ENCODE measurements at places on chromosomes 16 and 17.

- DNase-seq: peak; percentile 89
Observed at GRCh38 chr17:4948931-4949320, 596 bp upstream of the PFN1 start.

DNA sequence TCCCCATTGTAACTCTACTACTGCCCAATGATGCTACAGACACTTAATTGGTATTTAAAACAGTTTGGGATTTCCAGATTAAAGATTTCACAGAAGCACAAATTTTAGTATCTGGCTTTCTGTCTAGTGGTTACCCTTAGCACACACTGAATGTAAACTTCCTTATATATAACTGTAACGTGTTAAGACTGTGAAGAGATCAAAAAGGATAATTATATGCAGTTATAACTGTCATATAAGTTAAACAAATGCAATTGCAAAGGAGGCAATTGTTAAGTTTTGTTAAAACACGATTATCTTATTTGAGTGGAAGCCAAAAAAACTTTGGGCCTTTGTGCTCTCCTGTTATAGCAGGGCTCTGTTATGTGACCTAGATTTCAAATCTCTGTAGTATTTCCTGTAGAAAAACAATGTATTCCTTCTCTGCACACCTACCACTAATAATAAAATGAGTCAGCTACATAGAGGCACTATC lies 147.9 kb downstream of the STXBP4 start:
- DNase-seq: no peak

GRCh38 chr17:5468075-5468473 lies 708 bp downstream of the DHX33 start:
- DNase-seq: peak; percentile 23

DNA sequence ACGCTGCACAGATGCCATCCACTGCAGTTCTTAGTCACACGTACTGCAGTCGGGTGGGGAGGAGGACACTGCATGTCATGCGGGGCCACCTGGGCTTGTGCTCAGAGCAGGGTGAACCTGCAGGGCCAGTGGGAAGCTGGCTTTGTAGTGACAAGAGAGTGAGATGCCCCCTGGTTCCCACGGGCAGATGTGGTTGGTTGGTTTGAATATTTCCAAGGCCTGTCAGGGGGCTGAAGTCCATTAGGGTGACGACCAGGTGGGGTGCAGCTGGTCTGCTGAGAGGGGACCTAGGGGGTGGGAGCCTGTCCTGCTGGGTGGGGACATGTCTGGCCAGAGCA lies 14.3 kb downstream of the ZNF213 start:
- no peak for DNase-seq

DNA sequence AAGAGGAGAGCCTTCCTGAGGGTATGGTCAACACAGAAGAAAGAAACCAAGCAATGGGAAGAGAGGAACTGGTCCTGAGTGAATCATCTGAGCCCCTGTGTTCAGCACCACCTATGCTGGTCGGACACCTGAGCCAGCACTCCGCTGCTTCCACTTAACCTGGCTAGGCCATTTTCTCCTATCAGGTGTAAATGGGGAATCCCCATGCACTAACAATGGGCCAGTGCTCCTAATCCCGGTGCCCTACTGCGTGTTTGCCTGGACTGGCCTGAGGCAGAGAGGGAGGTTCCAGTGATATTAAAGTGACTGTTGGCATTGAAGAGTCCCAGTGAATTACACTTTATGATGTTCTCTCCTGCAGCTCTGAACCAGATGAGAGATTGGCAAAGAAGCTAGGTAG lies 34.4 kb upstream of the XYLT2 start:
- DNase-seq: no peak

DNA sequence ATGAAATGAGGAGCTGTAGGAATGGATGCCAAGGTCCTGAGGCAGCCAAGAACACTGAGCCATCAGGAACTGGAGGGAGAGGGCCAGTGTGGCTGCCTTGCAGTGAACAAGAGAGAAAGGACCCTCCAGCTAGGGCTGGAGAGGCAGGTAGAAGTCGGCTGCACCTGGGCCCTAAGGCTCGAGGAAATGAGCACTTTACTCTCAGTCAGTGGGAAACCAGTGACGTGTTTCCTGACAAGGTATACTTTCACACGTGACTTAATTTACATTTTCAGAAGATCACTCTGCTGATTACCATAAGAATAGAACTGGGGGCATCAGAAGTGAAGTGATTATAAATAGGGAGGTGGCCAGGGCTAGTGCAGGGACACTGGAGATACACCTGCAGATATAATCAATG lies 115.2 kb downstream of the C17orf67 start:
- DNase-seq: no peak

DNA sequence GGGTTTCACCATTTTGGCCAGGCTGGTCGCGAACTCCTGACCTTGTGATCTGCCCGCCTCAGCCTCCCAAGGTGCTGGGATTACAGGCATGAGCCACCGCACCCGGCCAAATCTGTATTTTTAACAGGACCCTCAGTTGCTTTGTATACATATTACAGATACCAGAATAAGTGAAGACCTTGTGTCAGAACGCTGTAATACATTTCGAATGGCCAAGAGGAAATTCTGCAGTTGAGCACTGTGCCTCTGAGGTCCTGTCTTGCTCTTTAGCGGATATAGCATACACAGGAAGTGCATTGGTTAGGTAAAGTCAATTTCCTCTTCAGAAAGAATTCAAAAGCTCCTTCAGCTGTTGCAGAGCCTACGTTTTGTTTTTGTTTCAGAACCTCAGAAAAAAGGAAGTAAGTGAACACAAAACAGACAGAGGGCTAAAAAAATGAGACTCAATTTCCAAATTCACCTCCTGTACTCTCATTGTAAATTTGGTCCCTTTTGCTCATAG lies 15.7 kb downstream of the CRLF3 start:
- DNase-seq: no peak

- DNase-seq: no peak
Observed at GRCh38 chr17:57984261-57984890, 3.7 kb downstream of the VEZF1 start.

- peak; percentile 52 for DNase-seq
Observed at GRCh38 chr17:27494192-27495091, 38.2 kb downstream of the KSR1 start.

GRCh38 chr17:63275318-63275970 lies 170.7 kb downstream of the CYB561 start:
- peak; percentile 96 for DNase-seq

DNA sequence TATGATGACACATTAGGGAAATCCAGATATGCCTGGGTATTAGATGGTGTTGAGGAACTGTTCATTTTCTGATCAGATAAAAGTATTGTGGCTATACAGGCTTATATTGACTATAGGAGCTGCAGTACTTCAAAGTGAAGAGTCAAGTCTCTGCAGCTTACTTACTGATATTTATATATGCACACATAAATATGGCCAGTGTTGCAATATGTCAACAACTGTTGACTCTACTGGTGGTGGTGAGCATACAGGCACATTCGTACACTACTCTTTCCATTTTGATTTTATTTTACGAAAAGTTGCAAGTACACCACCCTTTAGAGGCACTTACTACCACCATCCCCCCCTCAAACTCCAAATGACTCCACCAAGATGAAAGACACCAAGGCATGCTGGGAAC lies 2.5 kb downstream of the CIAO2B start:
- DNase-seq: no peak

GRCh38 chr17:71919186-71919585 lies 201.6 kb upstream of the SOX9 start:
- DNase-seq: no peak

DNA sequence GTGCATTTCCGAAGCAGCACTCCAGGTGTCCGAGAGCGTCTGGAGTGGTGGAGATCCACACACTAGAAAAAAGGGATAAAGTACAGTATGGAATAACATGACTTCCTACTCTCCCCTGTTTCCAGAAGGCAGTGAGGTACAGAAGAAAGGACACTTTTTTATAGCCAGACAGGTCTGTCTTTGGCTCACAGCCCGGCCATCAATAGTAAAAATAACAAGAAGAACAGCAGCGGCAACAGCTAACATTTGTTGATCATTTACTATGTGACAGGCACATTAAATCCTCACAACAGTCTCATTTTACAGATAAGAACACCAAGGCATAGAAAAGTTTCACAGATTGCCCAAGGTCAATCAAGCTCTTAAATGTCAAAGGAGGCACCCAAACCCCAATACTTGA lies 16.2 kb downstream of the DYNLRB2 start:
- no peak for DNase-seq

DNA sequence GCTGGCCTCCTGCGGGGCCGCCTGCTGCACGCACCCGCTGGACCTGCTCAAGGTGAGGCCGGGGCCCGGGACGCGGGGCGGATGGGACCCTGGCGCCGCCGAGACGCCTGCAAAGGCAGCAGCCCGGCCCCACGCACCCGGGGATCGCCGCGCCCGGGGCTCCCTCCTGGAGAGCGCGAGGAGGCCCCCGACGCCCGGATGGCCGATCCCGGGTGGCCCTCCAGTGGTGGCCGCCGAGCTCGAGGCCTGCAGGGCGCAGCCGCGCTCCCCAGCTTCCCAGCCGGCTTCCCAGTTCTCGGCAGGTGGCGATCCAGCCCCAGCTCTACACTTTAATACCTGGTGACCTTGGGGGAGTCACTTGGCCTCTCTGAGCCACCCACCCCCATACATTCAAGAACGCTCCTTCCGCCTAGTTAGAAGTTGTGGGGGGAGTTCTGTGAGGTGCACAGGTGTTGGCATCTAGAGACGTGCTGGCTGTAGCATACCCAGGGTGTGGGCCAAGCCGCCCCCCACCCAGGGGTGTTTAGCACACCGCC lies 452 bp downstream of the SLC25A10 start:
- DNase-seq: peak; percentile 63

DNA sequence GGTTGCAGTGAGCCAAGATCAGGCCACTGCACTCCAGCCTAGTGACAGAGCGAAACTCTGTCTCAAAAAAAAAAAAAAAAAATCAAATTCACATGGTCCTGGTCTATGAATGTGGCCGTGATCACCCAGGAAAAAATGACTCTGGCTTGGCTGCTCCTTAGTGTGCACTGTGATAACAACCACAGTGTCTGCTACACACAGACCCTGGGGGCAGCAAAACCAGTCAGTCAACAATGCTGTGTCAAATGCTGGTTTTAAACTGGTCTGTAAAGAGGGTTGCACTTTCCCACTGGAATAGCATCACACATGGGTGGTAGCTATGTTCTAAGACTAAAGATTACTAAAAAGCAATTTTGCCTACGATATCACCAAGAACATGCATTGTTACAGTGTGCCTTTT lies 71.0 kb downstream of the ARHGAP17 start:
- DNase-seq: no peak

GRCh38 chr16:23107936-23108335 lies 41.3 kb downstream of the USP31 start:
- no peak for DNase-seq

DNA sequence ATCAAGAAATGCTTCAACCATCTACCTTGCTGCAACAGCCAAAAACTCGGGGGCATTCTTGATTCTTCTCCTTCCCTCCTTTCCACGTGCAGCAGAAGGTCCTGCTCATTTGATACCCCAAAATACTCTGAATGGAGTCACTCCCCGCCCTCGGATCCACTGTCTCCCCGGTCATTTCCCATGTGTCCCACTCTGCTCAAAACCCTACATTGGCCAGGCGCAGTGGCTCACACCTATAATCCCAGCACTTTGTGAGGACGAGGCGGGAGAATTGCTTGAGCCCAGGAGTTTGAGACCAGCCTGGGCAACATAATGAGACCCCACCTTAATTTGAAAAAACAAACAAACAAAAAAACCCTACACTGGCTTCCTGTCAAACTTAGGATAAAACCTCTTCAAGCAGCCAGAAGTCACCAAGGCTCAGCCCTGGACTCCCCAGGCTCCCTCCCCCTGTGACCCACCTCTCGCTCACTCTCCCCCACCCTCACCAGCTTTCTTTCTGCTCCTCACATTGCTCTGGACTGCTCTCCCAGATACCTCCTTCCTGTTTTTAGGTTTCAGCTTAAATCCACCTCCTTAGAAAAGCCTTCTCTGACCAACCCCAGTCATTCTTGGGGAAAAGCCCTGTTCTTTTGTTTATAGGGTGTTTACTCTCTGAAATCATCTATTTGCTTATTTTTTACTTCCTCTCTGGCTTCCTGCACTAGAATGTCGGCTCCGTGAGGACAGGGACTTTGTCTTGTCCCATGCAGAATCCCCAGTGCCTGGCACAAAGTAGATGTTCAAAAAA lies 2.8 kb downstream of the SLC13A2 start:
- no peak for DNase-seq

DNA sequence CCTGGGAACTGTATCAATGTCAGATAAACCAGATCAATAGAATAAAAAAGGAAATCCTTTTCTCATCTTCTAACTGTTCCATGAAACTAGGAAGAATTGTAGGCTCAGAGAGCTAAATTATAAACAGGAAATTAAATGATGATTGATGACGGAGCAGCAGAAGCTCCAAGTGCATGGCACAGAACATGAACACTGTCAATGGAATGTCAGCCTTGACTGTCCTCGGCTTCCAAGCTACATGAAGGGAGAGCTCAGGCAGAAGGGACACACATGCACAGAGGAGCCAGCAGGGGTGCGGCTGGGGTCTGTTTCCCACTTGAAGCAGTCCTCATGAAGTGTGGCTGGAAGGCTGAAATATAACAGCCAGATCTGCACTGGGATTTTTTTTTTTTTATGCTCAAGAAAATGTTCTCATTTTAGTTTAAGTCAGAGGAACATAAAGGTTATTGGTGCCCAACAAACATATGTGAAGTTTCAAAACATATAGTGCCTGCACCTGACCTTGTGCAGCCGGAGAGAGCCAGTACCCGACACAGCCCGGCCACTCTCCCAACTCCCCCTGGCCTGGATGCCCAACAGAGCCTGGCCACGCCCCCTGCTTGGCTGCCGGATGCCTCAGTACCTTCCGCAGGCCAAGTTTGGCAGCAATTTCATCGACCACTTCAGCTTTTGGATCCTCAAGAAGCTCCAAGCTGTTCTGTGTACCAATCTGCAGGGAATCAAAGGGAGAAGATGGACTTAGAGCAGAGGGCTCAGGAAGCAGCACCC lies 37.0 kb downstream of the NPLOC4 start:
- DNase-seq: no peak

DNA sequence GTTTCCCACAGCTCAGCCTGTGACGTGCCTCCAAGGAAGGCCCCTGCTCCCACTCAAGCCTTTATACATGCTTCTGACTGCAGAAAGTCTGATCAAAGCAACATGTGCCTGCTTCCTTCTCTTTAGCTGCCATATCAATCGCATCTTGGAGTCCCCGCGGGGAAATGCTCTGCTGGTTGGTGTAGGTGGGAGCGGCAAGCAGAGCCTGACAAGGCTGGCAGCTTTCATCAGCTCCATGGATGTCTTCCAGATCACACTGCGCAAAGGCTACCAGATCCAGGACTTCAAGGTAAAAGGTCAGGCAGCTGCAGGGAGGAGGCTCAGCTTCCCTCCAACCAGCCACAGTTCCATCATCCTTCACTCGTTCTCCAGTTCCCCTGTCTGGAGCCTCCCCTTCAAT lies 189.7 kb downstream of the ZNF18 start:
- DNase-seq: no peak

All from SW480 (cell line).